ENCODE measurements at places on chromosomes 2 and 18.

DNA sequence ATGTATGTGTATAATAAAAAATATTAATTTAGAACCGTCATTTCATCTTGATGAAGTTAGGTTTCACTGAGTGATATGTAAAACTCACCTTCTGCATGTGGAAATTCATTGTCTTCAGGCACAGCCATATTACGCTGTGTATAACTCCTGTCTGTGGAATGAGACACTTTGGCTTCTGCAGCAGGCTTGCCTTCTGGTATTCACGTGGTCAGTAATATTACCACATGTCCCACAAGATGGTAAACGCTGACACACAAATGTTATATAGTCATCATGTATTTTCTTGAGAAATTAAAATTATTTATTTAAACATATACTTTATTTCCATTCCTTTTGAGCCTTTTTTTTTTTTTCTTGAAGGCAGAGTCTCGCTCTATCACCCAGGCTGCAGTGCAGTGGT lies 25.1 kb upstream of the AAK1 start:
- no peak for DNase-seq

DNA sequence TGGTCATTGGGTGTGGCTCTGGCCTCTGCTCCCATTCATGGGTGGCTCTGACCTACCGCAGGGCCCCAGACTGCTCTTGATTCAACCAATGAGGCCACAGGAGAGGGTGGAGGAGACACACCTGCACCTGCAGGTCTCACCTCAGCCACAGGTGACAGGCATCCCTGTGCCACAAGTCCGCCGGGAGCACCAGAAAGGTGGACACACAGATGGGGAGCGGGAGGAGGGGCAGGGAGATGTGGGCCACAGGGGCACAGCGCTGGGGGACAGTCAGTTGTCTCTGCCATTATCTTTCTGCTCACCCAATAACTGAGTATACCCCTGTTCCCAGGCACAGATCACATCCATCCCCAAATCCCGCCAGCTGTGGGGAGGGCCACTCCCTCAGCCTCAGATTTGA lies 189.1 kb upstream of the SALL3 start:
- DNase-seq: no peak

DNA sequence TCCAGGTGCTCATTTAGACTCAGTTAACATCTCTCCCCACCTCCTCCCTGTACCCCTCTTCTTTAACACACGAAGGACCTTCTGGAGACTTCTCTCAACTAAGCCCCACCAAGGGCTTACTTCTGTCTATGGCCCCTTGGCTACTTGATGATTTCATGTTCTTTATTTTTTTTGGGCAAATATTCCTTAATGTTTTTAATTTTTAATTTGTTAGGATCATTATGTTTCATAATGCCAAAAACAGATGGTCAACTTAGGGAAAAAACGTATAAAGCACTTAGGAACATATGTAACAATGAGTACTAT lies 25.9 kb downstream of the IL37 start:
- no peak for DNase-seq

GRCh38 chr18:79525556-79526467 lies 130.1 kb downstream of the NFATC1 start:
- peak; percentile 51 for DNase-seq

DNA sequence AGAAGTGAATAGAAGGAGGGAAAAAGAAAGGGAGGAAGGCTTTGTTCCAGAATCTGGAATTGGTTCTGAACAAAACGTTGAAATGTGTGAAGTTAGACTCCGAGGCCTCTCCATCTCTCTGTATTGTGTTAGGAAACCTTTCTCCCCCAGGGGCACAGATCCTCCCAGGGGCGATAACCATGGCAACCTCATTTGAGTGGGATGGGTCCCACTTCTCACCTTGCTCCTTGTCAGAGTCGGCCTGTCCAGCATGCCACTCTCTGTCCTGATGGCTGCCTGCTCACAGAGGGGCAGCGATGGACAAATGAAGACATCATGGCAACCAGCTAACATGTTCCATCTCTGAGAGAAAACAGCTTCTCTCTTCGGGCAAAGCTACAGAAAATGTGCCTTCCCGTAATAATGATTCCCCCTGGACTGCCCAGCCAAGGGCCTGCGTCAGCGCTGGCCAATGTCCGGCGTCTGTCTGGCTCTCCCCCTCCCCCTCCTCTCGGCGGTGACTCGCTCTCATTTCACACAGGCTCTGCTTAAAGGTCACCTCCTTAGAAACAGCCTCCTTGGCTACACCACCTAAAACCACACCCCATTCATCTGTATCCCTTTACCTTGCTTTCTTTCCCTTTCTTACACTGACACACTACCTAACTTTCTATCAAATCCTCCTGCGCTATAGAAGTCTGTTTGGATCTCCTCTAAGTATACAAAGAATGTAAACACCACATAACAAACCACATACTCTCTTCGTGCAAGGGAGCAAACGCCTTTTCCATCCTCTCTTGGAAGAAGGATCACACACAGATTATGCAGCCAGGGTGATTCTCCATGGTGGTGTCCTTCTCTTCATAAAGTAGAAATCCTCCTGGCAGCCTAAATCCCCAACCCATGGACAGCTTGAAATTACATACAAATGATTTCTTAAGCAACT lies 32.1 kb upstream of the TTC39C start:
- no peak for DNase-seq

- no peak for DNase-seq
These were observed 57.0 kb upstream of the TXNDC2 start for GRCh38 chr18:9828506-9829396.

DNA sequence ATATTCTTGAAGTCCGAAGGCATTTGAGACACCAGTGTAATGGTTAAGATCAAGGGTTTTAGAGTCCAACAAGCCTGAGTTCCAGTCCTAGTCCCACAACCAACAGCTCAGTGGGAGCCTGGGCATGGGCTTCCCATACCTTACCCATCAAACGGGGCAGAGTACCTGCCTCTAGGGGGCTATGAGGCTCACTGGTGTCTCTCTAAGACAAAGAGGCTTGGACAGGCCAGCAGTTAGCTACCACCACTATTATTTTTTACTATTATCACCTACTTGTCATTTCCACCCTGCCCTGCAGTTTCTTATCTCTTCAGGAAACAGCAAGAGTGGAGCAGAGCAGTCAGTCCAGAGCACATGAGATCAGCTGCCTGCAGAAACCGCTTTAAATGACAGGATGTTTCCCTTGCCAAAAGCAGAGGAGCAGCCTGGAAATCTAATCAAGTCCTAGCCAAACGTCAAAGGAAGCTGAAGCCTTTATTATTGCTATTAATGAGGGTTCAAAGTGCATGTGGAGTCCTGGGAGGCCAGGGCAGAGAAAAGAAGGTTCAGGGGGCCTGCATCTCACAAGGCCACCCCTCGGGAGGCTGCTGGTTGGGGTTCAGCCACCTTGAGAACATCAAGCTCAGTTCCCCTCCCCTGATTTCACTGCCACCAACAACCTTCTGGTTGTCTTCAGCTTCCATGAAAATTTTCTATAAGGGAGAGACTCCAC lies 66.6 kb downstream of the STPG4 start:
- no peak for DNase-seq

- DNase-seq: no peak
These were observed 382.7 kb upstream of the SALL3 start for GRCh38 chr18:78596794-78597345.

- DNase-seq: peak; percentile 75
These were observed 44.7 kb downstream of the MRPS5 start for GRCh38 chr2:95076705-95077529.

DNA sequence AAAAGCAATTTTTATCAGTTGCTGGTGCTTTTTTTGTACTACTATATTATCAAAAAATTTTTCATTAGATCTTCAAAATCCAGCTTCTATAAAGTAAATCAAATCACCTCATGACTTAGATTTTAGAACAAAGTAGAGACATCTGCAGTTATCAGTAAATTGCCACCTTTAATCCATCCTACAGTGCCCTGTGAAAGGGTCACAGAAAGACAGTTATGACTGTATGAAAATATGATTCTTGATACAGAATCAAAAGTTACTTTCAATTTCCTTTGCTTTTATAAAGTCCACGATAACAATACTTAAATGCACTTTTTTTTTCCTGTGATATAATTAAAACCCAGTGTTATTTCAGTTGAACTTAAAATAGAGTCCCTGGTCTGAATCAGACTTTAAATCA lies 61.4 kb downstream of the PRPF40A start:
- no peak for DNase-seq

- DNase-seq: no peak
These were observed 905 bp upstream of the NUP35 start for GRCh38 chr2:183123117-183123958.

GRCh38 chr2:24955921-24956320 lies 15.8 kb downstream of the DNAJC27 start:
- DNase-seq: no peak

- no peak for DNase-seq
These were observed 15.0 kb downstream of the ELAC1 start for GRCh38 chr18:50982802-50983179.

DNA sequence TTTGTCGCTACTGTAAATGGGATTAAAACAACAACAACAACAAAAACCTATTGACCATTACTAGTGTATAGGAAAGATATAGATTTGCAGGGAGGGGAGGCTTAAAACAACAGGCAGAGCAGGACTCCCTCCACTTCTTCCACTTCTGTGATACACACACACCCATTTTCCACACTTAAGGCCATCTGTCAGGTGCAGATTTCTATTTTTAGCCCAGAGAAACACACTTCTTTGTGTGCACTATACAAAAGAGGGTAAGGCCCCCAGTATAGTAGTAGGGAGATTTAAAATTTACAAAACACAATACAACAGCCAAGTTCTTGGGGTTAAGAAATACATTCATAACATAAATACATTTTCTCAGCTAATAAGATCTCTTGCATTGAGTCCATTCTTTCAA lies 22.4 kb downstream of the PTPN2 start:
- peak; percentile 18 for DNase-seq

- no peak for DNase-seq
These were observed 60.2 kb upstream of the TCF7L1 start for GRCh38 chr2:85073033-85073432.

GRCh38 chr2:211760103-211760502 lies 778.5 kb downstream of the ERBB4 start:
- DNase-seq: no peak

DNA sequence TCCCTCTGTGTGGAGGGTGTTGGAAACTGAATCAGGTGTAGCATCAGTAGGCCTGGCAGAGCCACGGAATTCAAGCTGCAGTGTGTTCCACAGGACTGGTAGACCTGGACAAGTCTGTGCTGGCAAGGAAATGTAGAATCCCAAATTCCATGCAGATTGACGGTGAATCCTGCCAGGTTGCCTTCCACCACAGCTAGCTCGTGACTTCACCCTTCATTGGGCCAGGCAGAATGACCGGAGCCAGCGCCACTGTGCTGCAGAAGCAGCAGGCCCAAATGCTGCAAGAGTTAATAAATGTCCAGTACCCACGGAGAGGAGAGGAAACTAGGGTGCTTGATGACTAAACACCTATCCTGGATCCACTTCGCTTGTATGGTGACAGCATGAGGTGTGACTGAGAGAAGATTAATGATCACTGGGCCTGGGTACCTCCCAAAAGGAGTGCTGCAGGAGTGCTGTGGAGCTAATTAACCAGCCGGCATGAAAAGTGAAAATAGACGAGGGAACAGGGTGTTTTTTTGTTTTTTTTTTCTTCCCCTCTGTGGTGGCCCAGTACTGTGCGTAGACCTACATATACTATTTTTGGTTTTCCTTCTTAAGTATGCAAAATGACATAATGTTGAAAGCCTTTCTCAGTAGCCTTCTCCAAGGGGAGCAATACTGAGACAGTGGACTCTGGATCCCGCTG lies 122.2 kb downstream of the TANC1 start:
- no peak for DNase-seq

- no peak for DNase-seq
These were observed 32.5 kb downstream of the GPR45 start for GRCh38 chr2:105274046-105274445.
